GM23338 (cell line): ENCODE measurements at places on chromosomes 1 and 21. TPM values are rescaled to one million over a fixed set of nuclear protein-coding genes. Genes with fewer than 3 reads are reported as not detected.

GRCh38 chr1:20885121-20885520 is 98.0 kb upstream of the HP1BP3 start:
- DNase-seq = peak; percentile 23

SPTA1 gene
- not detected in 2 replicates for total RNA-seq

PALMD gene
- not detected in 2 replicates for total RNA-seq

KCNA2 gene
- total RNA-seq = 0.97 and 1.5 TPM in 2 replicates

DNA sequence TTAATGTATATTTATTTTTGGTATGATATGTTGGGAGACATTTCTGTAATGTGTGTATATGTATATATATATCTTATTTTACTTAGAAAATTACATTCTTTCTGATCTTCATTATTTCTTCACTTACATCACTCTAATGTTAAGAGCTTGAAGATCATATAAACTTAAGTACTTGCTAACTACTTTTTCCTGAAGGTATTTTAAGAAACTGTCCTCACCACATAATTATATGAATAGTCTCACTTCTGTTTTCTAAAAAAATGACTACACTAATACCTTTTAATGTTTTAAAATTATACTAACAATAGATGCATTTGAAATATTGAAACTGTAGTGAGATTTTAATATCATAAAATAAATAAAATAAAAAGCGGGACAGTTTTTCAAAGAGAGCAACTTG is 377.1 kb downstream of the LRRIQ3 start:
- no peak for DNase-seq
